ENCODE measurements at places on chromosomes 12 and 14.

DNA sequence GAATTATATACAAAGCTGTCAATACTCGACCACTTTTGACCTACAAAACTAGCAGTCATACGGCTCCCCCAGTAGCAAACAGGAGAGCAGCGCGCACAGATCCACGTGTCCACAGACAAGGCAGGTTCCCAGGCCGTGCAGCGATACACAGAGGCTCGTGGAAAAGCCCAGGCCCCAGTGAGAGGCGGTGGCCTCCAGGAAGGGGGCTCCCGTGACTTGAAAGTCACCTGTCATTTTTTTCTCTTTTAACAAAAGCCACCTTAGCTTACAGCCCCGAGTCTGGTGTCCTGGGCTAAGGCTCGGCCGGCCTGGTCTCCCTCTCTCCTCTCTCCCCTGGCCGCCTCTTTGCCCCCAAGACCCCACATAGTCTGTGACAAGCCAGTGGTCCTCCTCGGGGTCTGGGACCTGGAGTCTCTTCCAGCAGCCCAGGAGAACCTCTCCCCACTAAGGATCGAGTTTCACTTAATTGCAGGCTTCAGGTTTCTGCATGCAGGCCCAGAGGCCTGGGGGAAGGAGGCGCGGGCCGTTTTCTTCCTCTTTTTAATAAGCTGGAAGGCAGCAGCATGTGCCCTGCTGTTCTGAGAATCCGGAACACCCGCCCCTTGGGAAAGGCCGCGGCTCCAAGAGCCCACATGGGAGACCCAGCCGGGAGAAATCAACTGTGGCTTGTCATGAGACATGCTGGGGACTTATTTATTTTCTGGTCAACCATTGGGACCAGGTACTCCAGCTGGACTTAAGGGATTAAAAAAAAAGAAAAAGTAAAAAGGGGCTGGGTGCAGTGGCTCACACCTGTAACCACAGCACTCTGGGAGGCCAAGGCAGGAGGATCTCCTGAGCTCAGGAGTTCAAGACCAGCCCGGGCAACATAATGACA is 15.9 kb downstream of the NCOR2 start:
- DNase-seq = peak; percentile 30

DNA sequence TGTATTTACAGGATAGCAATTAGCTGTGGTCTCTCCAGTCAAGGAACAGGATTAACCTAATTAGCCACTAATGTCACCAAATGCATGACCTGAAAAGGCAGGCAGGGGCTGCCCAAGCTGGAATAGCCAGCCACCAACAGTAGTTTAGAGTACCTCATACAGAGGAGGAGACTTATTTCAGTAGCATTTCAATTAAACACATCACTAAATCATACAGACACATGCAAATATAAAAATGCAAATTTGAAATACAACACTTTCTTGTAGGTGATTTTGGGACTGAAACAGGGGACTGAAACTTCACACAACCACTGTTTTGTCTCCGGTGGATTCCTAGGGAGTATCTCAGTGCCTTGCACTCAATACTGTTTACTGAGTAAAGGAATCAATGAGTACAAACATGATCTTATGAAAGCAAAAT is 636 bp upstream of the IFNG-AS1 start:
- no peak for DNase-seq

GRCh38 chr12:95325501-95325900 is 107.9 kb downstream of the VEZT start:
- no peak for DNase-seq

- no peak for DNase-seq
These were observed 200.9 kb downstream of the RAD51B start for GRCh38 chr14:68020493-68020892.

GRCh38 chr12:108425238-108425795 is 86.2 kb upstream of the CMKLR1 start:
- no peak for DNase-seq

- peak; percentile 73 for DNase-seq
These were observed 41.2 kb downstream of the YLPM1 start for GRCh38 chr14:74804219-74804825.

DNA sequence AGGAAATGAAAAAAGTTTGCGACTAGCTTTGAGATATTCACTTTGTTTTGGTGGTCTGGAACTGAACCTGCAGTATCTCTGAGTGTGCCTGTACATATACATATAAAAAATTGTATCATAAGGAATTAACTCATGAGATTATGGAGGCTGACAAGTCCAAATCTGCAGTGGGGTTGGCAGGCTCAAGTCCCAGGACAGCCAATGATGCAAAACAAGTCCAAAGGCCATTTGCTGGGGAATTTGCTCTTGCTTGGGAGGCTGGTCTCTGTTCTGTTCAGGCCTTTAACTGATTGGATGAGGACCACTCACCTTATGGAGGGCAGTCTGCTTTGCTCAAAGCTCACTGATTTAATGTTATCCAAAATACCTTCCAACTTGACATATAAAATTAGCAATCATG is 66.8 kb downstream of the FGD4 start:
- DNase-seq = no peak

DNA sequence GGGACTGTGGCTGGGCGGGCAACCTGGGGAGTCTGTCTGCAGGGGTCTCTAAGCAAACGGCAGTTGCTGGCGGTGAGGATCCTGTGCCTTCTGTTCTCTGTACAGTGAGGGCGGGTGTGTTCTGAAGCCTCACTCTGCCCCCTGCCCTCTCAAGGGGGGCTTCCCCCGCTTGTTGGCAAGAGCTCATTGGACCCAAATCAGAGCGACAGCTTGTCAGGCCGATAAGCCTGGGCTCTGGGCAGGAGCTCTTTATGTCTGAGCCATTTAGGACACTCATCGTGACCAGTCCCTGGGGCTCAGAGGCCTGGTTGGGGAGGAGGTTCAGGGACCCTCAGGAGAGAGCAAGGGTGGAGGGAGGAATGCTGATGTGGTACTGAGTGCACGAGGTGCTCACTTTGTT is 136.0 kb downstream of the TSPAN9 start:
- DNase-seq = no peak

- DNase-seq = no peak
These were observed 420.9 kb downstream of the PCNX1 start for GRCh38 chr14:71328183-71328582.

DNA sequence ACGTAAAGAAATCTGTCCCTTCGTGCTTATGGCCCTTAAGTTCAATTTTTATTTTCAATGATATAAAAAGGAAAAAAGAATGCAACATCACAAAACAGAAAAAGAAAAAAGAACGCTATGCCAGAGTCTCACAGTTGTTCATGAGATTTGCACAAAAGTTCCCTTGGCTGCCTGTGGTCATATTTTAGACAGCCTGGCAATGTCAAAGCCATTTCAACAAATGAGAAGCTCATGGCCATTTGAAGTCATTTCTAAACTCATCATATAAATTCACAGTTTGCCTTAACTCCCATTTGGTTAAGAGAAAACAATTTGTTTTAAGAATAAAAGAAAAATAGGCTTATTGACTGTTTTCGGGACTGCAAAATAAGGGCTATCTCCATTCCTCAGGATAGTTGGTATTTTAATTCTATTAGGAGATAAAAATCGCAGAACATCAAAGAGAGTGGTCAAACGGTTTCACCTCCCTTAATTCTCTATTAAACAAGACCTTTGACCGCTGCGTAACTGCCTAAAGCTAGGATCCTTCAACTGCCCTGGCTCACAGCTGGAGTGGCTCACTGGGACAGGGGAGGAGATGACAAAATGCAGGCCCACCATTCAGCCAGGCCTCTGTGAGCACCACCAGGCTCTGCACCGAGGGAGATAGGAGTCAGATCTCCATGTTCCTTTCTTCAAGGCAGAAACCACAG is 119.2 kb upstream of the DAAM1 start:
- no peak for DNase-seq

- peak; percentile 67 for DNase-seq
These were observed at the start of gene SALL2 for GRCh38 chr14:21525962-21526671. Gene SALL2, minus strand, starts transcription at chr14:21526346. Its CDS starts 219 bp downstream, at chr14:21526127.

- DNase-seq = no peak
These were observed 828.8 kb upstream of the SEL1L start for GRCh38 chr14:82362452-82362851.

DNA sequence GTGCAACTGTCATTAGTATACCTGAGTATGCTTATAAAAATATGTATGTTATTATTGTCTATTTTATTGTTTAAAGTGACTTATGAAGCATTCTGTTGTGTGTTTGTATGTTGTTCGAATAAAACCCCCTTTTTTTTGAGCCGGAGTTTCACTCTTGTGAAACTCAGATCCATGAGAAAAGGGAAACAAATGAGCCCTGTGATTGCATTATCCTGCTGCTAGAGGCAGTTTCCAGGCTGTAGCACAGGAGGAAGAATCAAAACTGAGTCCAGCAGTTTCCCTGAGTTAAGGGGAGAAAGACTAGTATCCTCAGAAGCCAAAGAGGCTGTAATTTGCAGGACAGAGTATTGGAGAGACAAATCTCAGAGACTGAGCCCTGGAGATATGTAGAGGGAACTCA is 12.5 kb downstream of the SGPP1 start:
- DNase-seq = no peak

DNA sequence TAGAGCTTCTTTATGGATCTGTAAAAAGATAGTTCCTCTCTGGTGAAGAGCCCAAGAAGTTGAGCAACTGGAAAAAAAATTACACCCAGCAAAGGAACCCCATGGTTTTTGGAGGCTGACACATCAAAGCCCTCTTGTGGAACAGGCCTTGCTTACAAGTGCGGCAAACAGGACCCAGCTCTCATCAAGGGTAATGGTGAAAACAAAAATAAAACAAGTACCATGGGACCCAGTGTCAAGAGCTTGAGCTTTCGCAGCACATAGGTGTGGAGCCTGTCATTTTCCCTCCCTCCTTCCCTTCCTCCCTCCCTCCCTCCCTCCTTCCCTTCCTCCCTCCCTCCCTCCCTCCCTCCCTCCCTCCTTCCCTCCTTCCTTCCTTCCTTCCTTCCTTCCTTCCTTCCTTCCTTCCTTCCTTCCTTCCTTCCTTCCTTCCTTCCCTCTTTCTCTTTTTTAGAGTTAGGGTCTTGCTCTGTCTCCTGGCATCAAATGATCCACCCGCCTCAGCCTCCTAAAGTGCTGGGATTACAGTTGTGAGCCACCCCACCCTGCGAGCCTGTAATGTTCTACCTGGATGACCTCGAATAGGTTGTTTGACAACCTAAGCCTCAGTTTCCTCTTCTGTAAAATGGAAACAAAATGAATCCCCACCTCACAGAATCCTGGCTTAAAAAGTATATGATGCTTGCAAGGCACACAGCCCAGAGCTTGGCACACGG is 114.3 kb upstream of the RPH3A start:
- DNase-seq = no peak

GRCh38 chr12:121145221-121145620 is 12.5 kb downstream of the P2RX7 start:
- no peak for DNase-seq

GRCh38 chr12:112179916-112180315 is 54.6 kb downstream of the TRAFD1 start:
- no peak for DNase-seq

Measured in erythroblast (primary cell).